ENCODE measurements at places on chromosomes 7 and 10. TPM values are rescaled to one million over a fixed set of nuclear protein-coding genes. Genes with fewer than 3 reads are reported as not detected.

The CYP3A7 gene
- total RNA-seq: not detected

The ERVW-1 gene
- total RNA-seq: not detected

The PRR15 gene
- 8.0 TPM for total RNA-seq

The POLD2 gene
- total RNA-seq: 179 TPM

The CAMK2B gene
- 1.8 TPM for total RNA-seq

The MYH16 gene
- not detected for total RNA-seq

The SPRN gene
- not detected for total RNA-seq

The PDK4 gene
- 1.3 TPM for total RNA-seq

Data from MCF 10A (cell line).